Brain pericyte (primary cell): ENCODE measurements at places on chromosomes 2 and 18.

GRCh38 chr2:10752236-10752635 lies 30.8 kb downstream of the ATP6V1C2 start:
- DNase-seq, result no peak

DNA sequence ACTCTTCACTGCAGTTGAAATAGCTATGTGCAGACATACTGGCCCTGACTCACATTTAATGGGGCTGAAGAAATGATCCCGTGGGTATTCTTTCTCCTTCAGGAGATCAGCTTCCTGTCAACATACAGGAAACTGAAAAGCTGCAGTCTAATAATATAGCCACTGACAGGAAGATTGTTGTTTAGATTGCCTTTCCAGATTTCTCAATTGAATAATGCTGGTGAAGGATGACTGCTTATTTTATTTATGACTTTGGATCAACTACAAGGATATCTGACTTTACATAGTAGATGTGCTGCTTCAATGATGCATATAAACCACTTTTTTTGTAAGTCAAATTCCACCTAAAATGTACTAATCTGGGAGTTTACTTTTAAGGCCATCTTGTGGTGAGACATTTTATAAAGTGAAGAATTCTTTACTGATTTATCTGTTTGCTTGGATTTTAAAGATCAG lies 93.4 kb upstream of the MAP4K3 start:
- DNase-seq, result peak; percentile 15

DNA sequence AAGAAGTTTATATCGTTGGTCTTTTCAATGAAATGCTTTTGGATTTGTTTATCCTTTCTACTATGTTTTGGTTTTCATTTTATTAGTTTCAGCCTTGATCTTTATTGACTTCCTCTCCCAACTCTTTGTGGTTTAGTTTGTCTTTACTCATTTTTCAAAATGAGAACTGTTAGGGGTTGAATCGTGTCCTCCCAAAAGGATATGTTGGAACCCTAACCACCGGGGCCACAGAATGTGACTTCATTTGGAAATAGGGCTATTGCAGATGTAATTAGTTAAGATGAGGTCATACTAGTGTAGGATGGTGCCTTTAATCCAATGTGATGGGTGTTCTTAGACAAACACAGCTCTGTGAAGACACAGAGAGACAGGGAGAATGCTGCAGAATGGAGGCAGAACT lies 60.4 kb upstream of the IL1R2 start:
- DNase-seq, result no peak

DNA sequence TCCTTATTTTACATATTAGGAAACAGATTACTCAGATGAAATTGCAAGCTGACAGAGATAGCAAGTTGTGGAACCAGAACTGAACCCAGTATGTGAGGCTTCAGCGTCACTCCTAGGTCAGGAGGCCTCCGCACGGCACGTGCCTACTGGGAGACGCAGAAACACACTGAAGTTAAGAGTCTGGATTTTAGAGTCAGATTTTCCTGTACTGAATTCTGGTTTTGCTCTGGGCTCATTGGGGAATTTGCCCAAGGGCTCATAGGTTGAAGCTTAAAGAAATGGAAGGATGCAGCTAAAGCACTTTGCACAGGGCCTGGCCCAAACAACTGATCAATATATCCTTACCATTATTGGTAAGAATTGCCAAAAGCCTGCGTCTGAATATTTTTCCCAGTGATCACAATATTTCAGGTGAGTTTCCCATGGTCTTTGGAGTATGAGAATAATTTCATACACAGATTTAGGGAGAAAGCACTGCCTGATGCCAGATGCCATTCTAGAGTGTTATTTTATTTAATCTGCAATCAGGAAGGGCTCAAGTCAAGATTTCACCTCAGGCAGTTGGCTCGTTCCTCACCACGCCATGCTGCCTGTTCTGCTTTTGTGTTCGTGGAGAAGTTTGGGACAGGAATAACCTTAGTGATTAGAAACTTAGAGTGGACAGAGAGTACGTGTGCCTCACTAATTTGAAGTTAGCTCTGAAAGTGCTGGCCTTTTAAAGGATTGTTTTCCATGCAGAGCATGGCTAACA lies 331.9 kb downstream of the MYCN start:
- DNase-seq, result no peak

- no peak for DNase-seq
These were observed 475.2 kb upstream of the UBE2E3 start for GRCh38 chr2:180505203-180505602.

DNA sequence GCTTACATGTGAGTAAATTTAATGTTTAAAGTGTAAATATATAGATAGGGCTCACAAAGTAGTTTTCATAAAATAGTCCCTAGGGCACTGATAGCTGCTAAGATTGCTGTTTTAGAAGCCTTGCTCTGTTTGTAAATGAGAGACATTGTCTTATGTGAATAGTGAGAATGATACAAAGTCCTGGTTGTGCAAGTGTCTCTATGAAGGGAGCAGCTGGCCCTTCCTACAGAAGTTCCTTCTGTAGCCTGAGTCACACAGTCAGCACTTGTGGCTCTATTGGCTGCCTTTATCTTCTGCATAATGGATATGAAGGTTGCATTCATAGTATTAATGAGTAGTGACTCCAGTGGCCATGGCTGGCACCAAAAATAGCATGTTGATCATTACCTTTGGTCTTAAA lies 279.7 kb downstream of the OSR1 start:
- no peak for DNase-seq

- DNase-seq, result no peak
These were observed 452.9 kb upstream of the CHAC2 start for GRCh38 chr2:53314718-53315117.

DNA sequence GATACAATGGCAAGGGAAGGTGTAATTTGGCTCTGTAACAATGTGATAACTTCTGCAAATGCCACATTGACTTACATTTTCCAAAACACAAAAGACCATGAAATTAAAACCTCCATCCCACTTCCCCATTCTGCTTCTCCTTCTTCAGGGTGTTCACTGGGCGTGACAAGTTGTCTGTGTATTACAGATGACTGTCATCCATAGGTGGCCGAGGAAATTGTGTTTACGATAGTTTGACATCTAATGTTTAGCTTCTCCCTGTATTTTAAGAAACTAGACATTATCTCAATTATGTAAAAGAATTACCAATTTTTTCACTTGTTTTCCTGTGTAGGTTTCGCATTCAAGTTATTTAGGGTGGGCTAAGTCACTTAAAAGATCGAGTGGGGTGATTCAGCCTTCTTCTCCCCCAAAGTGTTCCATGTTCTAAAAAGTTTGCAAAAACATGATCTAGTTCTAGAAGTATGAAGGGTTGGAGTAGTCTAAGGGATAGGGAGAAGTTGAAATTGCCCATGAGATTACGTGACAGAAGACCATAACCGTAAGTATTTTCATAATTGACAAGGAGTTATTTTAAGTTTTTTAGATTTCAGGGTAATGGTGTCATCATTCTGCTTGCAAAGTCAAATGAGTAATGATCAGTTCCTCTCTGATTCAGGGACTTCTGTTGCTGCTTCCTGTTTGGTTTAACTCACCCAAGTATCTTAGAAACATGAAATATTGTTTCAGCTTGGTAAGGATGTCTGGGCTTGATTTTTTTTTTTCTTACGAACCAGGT lies 25.2 kb upstream of the CYTIP start:
- DNase-seq, result no peak

- no peak for DNase-seq
These were observed 23.9 kb upstream of the SCYGR5 start for GRCh38 chr2:227642656-227643055.

DNA sequence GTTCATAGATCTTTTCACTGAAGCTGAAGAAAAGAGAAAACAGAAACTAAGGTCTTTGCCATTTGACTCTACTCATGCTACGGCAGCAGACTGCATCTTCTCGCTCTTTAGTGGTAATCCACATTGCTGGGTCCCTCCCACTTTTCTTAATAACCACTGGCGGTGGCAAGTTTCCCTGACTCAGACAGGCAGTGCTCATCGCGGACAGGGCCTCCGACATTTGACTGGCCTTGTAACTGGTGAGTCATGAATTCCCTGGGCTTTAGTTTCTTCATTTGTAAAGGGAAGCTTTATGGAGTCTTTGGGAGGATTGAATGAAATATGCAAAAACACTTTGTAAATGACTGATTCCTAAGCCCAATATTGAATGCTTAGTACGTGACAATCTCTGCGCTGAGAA lies 238.2 kb upstream of the RBBP8 start:
- DNase-seq, result no peak

DNA sequence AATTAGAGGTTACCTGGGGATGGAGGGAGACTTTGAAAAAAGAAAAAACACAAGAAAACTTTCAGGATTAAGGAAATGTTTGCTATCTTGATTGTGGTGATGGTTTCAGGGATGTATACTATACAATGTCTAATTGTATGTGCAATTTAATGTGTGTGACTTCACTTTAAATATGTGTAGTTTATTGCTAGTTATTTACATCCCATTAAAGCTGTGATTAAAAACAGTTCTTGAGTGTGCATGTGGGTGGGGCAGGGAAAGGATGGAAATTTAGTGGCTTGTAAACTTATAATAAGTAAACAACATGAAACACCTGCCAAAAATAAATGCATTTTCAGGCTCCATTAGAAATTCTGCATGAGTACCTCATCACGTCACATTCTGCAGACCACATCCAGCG lies 167.0 kb downstream of the MYO5B start:
- DNase-seq, result no peak

- no peak for DNase-seq
These were observed 58.6 kb upstream of the NFU1 start for GRCh38 chr2:69495861-69496260.
